ENCODE measurements at places on chromosomes 2 and 18. TPM values are rescaled to one million over a fixed set of nuclear protein-coding genes. Genes with fewer than 3 reads are reported as not detected.

DNA sequence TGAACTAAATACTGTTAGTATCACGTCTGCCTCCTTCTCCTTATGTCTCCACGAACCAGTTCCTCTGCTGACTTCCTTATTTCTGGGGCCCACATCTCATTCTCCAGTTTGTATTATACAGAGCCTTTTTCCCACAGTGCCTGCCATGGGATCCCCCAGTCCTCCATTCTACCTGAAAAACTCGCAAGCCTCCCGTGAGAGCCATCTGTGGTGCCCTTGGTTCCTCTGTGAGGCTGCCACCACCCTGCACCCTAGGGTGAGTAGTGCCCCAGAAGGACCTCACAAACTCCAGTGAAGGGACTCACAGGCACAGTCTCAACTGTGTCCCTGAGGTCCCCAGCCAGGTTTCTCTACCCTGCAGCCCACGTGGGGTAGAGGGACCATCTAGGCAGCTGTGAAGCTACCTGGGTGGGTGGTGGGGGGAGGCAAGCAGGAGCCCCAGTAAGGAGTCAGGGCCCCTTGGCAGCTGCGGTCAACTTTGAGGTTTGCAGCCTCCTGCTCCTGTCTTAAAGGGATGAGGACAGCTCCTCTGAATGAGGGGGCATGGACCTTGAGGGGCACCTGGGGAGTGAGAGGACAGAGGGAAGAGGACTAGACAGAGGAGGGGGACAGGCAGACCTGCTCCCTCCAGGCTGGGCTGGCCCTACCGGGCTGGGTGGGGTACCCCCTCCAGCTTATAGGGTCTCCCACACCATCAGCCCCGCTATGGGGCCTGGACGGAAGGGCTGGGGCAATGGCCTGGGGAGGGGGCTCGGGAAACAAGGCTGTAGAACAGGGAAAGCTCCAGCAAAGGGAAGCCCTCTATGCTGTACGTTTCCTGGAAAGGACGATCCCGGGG lies 1.0 kb downstream of the PSTPIP2 start:
- no peak for DNase-seq

- no peak for DNase-seq
These were observed 162.7 kb upstream of the ETAA1 start for GRCh38 chr2:67234440-67234839.

- no peak for DNase-seq
These were observed 1044.5 kb upstream of the POU3F3 start for GRCh38 chr2:103809415-103809814.

DPYSL5 gene
- total RNA-seq: not detected
